Eye (tissue), 1 donor: ENCODE measurements at places on chromosomes 2 and 18.

DNA sequence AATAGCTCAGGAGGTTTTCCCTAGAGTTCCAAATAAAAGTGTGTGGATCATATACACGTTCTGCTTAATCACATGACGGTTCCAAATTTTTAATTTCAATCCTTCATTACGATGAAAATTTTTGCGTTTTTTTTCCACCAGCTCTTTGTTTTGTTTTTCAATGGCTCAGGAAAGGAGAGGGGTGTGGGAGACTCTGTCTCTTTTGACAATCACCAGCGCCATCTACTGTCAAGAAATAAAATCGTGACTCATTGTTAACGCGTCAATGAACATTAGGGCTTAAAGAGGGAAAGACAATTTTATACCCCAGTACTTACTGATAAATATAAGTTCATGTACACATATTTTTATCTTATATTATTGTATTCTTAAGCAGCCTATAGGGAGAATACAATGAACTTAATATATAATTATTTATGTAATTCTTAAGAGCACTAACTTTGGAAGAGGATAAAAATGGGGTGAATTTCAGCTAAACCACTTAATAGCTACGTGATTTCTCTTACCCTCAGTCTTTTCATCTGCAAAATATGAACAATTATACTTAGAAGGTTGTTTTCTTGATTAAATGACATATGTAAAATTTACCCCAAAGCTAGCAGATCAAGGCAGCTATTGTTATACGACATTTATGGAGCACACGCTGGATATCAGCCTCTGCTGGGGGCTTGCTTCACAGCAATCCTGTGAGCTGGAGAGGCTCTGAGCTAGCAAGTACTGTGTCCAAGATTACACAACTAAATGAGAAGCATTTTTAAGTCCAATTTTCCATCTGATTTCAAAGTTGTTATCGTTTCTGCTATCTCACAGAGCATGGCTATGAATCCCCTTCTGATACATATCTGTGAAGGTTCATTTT, 47.4 kb upstream of the RMDN2 start:
- DNase-seq, result peak; percentile 94

- DNase-seq, result peak; percentile 1
Observed at GRCh38 chr2:163834221-163834620, 98.4 kb upstream of the FIGN start.

DNA sequence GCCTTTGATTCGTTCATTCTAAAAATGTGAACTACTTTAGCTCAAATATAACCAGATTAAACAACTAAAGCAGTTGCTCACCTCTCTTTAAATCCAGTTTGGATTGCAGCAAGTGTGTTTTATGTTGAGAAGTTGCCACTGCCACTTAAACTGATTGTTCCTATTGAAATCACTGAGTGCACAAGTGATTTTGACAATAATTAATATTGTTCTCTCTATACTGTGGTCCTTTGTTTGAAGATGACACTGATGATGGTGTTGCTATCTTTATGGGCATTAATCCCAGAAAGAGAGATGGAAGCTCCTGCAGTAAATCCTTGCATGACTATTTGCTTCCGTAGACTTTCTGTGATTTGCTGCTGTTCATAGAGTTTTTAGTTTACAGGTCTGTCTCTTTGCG, 251.4 kb upstream of the ZEB2 start:
- peak; percentile 39 for DNase-seq

DNA sequence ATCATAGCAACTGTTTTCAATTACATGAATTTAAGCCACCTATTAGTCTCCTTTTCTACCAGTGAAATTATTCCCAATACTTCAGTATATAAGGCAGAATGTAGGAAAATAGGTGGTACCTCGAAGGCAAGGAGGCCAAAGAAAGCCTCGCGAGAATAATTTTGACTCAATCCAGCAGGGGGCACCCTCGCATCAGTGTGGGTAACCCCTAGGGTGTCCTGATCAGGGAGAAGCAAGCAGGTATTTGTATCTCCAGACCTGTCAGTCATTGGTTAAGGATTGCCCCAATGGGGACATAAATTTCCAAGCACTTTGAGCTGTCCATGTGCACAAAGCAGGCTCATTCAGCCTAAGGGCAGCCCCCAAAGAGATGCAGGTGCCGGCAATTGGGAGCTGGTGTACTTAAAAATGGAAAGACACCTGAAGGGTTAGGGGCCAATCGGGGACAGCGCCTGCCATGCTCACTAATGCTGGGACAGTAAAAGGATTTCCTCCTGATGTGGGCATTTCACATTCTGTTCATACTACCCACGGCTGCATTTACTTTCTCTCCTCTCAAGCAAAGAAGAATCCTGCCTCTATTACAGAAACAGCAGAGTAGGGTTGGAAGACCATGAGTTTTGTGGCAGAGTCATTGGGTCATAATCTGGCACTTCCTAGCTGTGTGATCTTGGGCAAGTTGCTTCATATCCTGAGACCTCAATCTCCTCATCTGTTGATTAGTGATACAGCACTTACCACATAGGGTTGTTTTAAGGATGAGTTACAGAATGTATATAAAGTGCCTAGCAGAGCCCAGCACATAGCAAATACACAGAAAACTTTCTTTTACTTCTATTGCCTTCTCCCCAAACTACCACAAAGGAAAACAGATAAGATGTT, 136.1 kb downstream of the ICOS start:
- DNase-seq, result peak; percentile 26

GRCh38 chr2:219218217-219218731, 484 bp downstream of the ABCB6 start:
- DNase-seq, result no peak

DNA sequence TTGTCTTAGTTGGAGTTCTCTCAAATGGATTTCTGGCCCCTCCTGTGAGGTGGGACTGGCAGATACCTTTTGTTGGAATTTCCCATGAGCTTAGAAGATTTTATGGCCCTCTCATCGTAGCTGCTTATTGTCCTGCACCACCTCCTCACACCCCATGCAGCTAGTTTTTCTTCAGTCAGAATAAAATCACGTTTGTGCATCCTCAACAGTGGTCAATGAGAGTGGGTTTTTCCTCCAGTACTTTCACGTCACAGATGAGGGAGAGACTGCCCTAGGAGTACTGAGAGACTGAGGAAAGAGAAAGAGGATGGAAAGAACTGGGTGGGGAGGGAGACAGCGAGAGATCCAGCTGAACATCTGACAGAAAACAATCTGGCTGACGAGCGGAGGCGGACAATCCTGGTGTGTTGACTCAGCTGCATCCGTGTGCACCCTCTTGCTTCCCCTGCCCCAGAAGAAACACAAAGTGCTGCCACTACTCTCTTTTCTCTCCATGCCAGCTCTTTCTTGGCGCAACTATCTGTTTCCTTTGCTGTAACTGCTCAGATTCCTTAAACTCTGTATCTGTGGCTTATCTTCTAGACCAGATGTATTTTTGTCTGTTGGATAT, 7.4 kb downstream of the RAPGEF4 start:
- DNase-seq, result no peak

- no peak for DNase-seq
Observed at GRCh38 chr2:197993363-197993762, 189.0 kb downstream of the PLCL1 start.

DNA sequence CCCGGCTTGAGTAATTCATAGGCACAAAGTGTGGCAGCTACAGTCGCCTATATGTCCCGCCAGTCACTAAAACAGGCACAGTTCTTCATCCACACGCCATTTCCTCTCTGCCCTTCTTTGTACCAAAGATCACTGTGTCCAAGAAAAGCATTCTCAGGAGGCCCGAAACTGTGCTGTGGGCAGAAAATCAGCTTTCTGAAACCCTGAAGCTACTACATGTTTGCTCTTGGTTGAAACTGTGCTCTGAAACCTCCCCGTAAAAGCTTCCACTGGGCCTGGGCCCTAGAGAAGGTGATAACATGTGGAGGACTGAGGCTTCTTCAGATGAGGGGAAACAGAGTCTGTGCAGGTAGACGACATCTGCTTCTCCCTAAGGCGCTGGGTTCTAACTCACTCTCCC, 75.6 kb upstream of the ID2 start:
- DNase-seq, result no peak

- no peak for DNase-seq
Observed at GRCh38 chr18:76203552-76203951, 291.5 kb downstream of the ZNF516 start.

DNA sequence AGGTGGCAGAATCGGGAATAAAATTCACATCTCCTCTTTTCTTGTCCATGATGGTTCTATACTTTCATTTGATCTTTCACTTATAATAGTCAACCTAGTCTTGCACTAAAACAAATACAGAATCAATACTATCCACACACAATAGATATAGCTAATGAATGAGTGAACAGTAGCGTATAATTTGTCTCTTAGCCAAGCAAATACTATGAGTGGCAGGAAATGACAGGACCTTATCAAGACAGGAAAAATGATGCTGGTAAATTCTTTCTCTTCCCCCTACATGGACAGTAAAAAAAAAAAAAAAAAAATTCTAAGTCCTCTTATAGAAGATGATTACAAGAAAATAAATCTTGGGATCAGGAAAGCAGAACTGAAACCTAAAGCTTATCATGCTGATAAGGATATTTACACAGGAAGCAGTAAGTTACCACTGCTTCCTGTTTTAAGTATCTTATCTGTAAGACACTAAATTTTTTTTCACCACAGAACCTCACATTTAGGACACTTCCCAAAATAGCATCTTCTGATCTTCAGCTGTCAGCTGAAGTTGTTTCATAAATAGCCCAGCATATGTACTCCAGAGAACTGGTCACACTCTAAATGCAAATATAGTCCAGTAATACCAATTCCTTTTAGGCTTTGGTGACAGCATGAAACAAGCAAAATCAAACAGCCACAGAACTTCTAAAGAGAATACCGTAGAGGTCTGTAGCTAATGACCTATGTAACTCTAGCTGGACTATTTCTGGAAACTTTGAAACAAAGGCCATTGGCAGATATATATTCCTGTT, 27.0 kb downstream of the IRS1 start:
- peak; percentile 27 for DNase-seq

DNA sequence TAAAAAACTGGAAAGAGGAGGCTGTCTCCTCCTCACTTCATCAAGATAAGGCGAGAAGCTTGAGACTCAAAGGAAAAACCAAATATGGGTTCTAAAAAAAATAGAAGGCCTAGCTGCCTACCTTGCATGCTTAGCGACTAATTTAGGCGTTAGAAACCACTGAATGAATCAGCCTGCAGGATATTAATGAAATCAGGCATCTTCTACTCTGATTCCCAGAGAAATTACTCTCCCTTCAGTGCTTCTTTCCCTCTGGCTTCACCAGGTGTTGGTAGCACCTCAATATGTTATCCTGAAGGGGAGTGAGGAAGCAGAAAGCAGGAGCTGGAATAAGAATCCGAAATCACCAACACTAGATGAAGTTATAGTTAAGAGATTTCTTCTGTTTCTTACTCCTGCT, 749.8 kb upstream of the NRXN1 start:
- peak; percentile 38 for DNase-seq

- no peak for DNase-seq
Observed at GRCh38 chr18:50982086-50982801, 14.4 kb downstream of the ELAC1 start.

- peak; percentile 22 for DNase-seq
Observed at GRCh38 chr18:51361130-51361860, 163.8 kb upstream of the MEX3C start.

DNA sequence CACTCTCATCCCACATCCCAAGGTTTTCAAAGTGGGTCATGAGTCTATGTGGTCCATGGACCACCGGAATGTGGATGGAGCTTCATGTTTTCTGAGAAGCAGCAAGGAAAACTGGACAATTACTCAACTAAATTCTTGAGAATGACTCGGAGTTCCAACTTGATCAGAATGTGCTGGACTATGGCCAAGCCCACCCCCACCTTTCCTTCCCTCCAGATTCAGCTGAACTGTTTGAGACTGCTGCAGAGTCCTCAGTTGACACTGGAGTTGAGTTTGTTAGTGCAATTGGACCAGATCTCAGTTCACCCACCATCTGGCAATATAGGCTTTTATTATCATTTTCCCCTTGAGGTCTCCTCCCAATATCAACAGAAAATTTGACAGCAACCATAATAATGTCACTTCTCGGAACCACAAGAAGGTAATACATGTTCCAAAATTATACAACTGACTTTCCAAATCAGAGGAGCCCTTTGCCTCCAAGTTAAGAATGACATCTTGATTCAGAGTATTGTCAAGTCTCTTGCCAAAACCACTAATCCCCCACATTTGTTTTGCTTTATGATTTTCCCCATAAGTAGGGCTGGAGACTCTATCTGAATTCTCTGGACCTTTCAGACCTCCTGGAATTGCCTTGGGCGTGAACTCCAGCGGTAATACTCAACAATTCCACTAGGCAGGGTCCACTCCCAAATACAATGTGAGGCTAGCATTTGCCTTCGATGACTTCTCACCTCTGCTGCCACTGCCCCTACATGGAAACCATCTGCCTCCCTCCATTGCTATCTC, 8.8 kb downstream of the COL4A4 start:
- no peak for DNase-seq

DNA sequence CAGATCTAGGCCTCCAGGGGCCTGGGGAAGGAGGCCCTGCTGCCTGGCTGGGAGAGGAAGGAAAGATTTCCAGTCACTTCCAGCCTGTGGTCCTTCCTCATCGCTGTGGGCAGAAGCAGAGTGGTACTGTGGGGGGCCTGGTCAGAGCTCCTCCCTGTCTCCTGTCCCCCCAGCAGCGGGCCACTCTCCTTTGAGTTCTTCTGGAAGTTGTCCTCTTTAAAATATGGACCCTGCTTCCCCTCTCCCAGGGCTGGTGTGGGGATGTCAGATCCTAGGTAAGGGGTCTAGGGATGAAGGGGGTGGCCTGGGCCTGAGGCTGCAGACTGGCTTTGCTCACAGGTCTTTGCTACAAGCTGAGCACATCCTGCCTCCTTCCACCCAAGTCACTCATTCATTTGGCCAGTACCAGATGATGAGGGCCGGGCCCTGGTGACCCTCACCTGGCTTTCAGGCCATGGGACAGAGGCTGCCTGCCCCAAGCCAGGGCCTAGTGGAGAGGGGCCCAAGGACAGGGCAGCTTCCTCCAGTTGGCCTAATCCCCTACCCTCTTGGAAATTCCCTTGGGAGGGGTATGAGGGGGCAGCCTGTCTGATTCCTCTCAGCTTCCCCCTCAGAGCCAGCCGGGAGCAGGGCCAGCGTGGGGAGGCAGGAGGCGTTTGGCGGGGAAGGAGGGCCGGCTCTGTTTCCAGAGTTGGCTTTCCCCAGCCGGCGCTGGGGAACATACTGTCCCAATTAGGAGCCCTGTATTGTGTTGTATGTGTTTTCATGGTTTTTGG, 231.9 kb downstream of the DYSF start:
- DNase-seq, result peak; percentile 63

DNA sequence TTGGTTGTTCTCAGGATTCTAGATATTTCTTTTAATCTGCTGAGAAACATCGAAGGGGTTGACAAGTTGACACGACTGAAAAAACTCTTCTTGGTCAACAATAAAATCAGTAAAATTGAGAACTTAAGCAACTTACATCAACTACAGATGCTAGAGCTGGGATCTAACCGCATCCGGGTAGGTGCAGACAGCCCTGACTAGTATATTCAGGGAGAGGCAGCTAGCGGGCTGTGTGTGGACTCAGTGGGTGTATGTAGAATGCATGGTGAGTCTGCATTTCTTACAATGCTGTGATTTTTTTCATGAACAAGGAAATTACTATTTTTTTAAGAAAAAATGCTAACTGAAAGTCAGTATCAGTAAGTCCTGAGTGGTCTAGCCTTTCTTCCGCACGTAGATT, 10.1 kb downstream of the PPP1R7 start:
- DNase-seq, result no peak

GRCh38 chr18:69365658-69366057, 35.0 kb upstream of the DOK6 start:
- DNase-seq, result no peak
